ENCODE measurements at places on chromosomes 5 and 9. TPM values are rescaled to one million over a fixed set of nuclear protein-coding genes. Genes with fewer than 3 reads are reported as not detected.

DNA sequence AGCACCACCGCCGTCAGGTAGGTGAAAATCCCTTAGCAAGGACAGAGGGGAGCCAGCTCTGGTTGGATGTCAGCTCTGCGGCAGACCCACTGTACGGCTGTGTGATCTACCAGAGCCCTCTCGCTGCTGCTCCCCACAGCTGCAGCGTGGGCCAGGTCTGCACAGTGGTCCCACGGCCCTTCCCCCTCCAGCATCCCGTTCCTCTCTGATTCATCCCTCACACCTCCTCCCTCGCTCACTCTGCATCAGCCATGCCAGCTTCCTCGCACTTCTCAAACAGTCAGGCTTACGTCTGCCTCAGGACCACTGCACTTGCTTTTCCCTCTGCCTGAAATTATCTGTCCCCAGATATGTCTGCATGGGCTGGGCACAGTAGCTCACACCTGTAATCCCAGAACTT lies 26.6 kb upstream of the CFAP157 start:
- DNase-seq: no peak

DNA sequence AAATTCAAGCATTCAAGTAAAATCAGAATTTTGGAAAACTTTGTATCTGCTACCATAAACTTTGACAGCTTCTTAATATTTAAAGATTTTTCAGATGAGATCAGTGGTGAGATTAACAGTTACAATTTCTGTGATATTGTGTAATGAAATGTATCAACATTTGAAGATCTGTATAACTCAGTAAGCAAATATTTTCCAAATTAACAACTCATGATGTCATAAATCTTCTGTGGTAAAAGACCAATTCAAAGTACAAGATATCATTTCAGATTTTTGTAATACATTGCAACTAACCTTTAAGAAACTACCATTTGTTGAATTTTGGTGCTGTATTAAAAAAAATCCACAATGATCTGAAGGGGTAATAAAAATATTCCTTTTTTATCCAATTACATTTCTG lies 352.2 kb downstream of the KIAA0825 start:
- DNase-seq: no peak

DNA sequence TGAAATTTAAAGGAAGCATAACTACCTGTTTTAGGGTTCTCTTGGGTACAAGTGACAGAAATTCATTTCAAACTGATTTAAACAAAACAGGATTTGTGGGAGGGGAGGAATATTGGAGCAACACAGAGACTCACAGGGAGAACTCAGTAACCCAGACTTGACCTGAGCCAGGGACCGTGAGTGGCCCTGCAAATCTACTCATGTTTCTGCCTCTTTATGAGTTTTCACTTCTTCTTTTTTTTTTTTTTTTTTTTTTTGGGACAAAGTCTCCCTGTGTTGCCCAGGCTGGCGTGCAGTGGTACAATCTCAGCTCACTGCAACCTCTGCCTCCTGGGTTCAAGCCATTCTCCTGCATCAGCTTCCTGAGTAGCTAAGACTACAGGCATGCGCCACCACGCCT lies 405.6 kb upstream of the ZNF608 start:
- no peak for DNase-seq

Gene INPP5E
- total RNA-seq: 32.7 TPM

Gene DBH
- not detected for total RNA-seq
